ENCODE measurements at places on chromosomes 12 and 14.

- no peak for DNase-seq
Measured at GRCh38 chr12:26247873-26248272, 52.5 kb downstream of the SSPN start.

- DNase-seq: no peak
Measured at GRCh38 chr12:45852508-45852907, 123.0 kb downstream of the ARID2 start.

GRCh38 chr12:105227879-105228278 is 8.1 kb downstream of the APPL2 start:
- no peak for DNase-seq

DNA sequence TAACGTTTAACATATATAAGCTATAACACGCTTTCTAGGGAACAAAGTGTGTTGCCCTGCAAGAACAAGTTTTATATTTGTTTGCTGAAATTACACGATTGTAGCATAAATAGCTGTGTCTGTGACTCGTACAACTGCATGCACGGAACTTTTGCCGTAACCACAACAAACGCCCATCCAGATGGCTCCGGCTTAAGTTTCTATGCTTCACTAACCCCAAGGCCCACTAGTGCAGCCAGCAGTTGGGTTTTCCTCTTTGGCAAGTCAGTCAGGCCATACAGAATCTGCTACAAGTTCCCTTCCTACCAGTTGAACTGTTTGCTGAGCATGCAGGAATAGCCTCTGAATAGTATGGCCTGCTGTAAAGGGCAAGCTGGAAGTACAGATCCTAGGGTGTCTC is 12.1 kb downstream of the CSRP2 start:
- DNase-seq: peak; percentile 30

- DNase-seq: no peak
Measured at GRCh38 chr14:70999117-70999516, 91.9 kb downstream of the PCNX1 start.

- no peak for DNase-seq
Measured at GRCh38 chr12:100266585-100266834, 369 bp downstream of the DEPDC4 start.

DNA sequence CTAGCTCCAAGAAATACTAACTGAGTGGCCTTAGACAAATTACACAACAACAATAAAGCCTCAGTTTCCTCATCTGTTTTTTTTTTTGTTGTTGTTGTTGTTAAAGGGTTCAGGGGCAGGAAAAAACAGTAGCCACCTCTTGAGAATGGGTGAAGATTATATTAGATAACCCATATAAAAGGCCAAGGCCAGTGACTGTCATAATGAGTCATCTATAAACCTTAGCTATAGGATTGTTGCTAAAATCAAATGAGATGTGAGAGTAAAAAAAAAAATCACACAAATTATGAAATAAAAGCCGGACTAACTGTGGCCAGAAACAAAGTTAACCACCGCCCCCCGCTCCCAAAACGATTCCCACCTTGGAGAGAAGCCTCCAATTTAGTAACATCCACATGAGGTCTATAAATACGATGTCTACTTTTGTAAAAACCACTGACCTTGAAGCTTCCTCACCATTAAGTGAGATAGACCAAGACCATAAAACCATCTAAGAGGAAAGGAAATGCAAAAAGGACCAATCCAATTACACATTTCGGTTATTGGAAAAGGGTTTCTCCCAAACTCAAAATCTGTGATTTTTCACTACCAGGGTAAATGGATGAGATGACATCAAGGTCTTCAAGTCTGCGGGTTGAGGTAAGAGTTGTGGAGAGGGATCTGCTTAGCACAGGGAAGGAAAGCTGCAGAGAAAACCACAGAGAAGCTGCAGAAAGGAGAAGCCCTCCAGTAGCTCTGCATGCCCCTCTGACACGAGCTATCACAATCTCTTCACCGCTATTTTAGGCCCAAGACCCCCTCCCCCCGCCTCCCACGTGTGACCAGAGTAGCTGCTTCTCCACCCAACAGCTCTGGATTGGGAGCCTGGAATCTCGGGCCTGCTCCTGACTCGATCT is 1.0 kb downstream of the NAA25 start:
- no peak for DNase-seq

GRCh38 chr14:31529053-31529452 is 32.2 kb upstream of the NUBPL start:
- DNase-seq: no peak

DNA sequence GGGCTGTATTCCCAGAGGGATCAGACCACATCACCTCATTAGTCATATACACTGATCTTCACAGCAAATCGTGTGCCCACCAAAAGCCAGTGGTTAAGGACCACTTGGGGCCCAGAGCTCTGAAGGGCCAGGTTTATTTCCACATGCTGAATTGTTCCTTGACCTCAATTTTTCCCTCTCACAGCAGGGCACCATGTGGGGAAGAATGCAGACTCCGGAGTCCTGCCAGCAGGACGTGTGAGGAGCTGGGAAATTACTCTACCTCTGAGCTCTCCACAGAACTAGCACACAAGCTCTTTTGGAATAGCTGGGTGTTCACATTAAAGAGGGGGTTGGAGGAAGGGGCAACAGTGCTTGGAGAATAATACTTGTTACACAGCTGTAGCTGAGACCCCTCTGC is 57.6 kb upstream of the SEL1L start:
- no peak for DNase-seq

DNA sequence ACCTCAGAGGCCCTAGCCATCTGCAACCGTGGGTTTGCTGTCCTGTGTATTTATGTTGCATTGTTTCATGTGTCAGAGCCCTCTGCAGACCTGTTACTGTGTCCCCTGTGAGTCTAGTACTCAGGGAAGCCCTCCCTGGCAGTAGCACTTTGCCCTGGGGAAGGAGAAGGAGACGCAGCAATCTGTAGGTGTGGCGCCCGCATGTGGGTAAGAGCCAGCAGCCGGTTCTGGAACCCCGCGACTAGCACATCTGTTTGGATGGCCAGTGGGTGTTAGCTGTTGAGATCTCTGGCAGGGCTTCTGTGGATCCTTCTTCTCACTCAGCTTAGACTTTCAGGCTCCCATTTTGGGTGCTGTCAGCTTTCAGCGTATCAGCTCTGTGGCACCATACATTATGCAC is 57.0 kb downstream of the TECPR2 start:
- DNase-seq: no peak

GRCh38 chr12:58728397-58728796 is 191.9 kb downstream of the LRIG3 start:
- no peak for DNase-seq

GRCh38 chr12:105382771-105383622 is 52.5 kb downstream of the C12orf75 start:
- peak; percentile 58 for DNase-seq

- no peak for DNase-seq
Measured at GRCh38 chr12:96814200-96814599, 92.9 kb upstream of the NEDD1 start.

GRCh38 chr12:114500775-114501473 is 95.0 kb upstream of the TBX5 start:
- no peak for DNase-seq

- no peak for DNase-seq
Measured at GRCh38 chr12:120100630-120101029, 15.9 kb downstream of the RAB35 start.

- peak; percentile 77 for DNase-seq
Measured at GRCh38 chr14:38171197-38171596, 36.5 kb upstream of the SSTR1 start.

DNA sequence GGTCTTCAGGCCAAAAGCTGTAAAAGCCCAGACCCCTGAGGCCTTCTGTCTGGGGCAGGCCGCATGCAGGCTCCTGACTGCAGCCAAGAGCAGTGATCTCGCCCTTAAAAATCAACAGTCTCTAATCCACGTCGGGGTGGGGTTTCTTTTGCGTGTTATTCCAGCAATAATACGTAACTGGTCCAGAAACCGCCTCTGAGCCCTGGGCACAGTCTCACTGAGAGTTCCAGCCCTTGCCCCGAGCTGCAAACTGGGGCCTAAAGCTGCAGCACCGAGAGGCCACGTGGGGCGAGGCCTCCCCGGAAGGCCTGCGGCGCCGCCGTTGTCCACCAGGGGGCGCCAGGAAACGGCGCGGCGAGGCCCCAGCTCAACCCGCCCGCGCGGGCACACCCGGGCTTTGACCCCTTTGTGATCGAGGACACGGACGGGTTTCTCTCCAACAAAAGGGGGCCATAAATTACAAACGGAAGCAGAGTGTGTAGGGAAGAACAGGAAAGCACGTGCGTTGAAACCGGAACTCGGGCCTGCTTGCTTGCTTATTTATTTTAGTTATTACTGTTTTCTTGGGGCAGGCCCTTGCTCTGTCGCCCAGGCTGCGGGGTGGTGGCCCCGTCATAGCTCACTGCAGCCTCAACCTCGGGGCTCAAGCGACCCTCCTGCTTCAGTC is 87.2 kb downstream of the NINJ2 start:
- peak; percentile 41 for DNase-seq

- no peak for DNase-seq
Measured at GRCh38 chr12:57722716-57723629, 15.6 kb downstream of the AGAP2 start.

DNA sequence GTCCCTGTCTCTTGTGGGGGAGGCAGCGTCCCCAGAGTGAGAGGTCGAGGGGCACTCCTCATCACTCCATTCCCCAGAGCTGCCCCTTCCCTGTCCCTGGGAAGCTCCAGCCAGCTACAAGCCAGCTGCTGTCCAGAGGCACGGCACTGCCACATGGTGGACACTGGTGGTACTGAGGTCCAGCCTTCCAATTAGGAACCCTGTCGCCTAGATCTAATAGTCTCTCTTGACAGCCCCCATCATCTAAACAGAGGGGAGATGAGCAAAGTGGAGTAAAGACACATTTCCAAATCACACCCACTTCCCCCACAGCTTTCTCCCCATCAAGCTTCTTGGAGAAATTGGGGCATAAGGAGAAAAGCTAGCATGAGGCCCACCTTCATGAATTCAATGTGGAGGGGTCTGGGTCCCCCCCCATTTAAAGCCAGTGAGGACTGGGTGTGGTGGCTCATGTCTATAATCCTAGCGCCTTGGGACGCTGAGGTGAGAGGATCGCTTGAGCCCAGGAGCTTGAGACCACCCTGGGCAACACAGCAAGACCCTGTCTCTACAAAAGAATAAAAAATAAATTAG is 2.1 kb upstream of the INHBE start:
- peak; percentile 38 for DNase-seq

- DNase-seq: no peak
Measured at GRCh38 chr14:75609116-75609515, 30.7 kb downstream of the FLVCR2 start.

GRCh38 chr12:104752881-104753280 is 205.2 kb downstream of the SLC41A2 start:
- DNase-seq: no peak

- DNase-seq: no peak
Measured at GRCh38 chr12:83827193-83827592, 1085.4 kb downstream of the SLC6A15 start.

DNA sequence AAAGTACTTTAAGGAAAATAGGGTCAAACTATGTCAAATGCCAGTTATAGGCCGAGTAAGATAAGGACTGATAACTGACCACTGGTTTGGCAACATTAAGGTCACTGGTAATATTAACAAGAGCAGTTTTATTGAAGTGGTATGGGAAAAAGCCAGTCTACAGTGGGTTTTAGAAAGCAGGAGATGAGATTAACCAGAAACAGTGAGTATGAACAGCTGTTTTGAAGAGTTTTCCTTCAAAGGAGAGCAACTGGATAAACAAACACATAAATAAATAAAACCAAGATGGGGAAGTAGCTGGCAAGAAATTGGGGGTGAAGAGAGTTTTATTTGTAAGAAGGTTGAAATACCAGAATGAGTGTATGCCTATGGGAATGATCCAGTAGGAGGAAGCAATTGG is 30.3 kb downstream of the KITLG start:
- no peak for DNase-seq

GRCh38 chr14:32374155-32374554 is 45.1 kb downstream of the AKAP6 start:
- DNase-seq: no peak

- DNase-seq: no peak
Measured at GRCh38 chr12:129776977-129777667, 126.7 kb downstream of the TMEM132D start.

DNA sequence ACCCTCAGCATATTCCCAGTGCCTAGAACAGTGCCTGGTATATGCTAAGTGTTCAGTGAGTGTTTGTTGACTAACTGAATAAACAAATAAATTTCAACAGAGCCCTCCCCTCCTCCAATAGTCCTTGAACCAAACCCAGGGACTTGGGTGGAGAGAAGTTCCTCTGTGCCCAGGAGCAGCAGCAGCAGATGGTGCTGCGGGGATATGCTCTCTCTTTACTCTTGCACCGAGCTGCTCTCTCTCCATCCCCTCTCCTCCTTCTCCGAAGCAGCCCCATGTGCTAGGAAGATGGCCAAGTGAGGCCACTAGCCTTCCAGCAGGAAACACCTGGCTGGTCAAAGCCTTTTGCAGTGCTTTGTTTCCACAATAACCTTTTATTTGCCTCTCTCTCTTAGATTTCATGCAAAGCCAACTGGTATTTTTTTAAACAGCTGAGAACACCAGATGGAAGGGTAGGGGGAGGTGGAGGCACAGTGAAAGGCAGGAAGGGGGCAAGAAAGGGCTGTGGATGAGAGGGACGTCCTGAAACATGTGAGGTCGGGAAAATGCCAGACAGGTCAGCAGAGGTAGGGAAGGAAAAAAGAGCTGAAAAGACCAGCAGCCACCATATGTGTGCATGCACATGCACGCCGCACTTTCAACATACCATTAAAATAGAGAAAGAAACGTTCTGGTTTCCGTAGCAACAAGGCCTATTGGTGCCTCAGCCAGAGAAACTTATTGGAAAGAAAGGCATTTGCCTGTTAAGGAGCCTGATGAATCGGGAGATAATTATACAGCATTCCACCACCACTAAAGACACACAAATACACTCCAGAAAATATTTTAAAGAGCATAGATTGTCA is 78.9 kb downstream of the EMP1 start:
- DNase-seq: no peak

GRCh38 chr14:102909462-102909861 is 13.0 kb upstream of the AMN start:
- DNase-seq: no peak

- no peak for DNase-seq
Measured at GRCh38 chr14:34851395-34851794, 23.8 kb downstream of the BAZ1A start.

DNA sequence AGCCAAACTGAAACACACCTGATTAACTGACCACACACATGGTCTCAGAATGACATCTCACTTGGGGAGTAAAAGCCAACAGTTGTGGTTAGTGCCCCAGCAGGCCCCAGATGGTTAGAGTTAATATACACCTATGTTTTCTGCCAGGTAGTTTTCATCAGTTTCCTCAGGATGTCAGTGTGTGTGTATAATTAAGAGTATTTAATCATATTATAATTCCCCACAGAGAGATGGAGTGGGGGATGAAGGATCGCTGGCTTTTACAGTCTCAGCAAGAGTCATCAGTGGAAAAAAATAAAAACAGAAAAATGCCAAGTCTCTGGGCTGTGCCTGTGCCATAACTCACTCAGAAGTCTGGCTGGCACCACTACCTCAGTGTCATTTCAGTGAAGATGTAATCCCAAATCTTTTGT is 412.5 kb downstream of the ZFP36L1 start:
- peak; percentile 46 for DNase-seq

All from RCC 7860 (cell line).